Activated T-cell treated with anti-CD3 and anti-CD28 coated beads, Interleukin-2, amount 50 U/mL, for 72 hours (primary cell): ENCODE measurements at places on chromosomes 2 and 18.

DNA sequence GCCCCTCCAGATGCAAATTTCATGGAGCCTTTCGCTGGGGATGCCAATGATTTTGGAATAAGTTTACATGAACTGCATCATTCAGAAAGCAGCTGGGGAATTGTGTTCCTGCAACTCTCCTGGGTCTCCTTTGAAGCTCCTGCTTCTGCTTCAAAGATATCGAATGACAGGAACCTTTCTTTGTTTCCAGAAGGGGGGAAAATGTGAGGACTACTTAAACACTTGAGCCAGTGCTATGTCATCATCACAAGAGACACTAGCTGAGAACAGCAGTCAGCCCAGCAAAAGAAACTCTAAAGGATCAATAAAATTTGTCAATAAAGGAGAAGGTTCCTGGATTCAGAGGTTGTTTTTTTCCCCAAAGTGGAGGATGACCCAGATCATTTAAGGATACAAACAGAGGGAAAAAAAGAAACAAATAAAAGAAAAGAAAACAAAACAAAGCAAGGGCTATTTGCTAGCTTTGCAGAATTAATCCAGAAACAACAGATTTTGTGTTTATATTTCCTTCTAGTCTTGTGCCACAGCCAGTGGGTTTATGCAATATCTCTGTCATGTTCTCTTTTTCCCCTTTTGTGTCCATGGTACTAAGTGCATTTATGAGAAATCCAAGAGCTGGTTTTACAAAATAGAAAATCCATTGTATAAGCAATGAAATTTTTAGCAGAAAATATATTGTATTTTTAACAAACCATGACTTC, 463.7 kb downstream of the CDH2 start:
- no peak for DNase-seq
- no peaks in the 10 kb centered on the region for H3K4me1 ChIP-seq
- H3K4me3 ChIP-seq, result no peak overlapping the region
- peaks cover 2% of the 10 kb centered on the region for H3K36me3 ChIP-seq
- H3K27me3 ChIP-seq, result no peaks in the 10 kb centered on the region
- no peak overlapping the region for H3K27ac ChIP-seq

- no peak for DNase-seq
- no peaks in the 10 kb centered on the region for H3K4me1 ChIP-seq
- no peaks in the 10 kb centered on the region for H3K36me3 ChIP-seq
- no peak overlapping the region for H3K4me3 ChIP-seq
Observed at GRCh38 chr2:236912326-236913120, 173.2 kb upstream of the COPS8 start.

DNA sequence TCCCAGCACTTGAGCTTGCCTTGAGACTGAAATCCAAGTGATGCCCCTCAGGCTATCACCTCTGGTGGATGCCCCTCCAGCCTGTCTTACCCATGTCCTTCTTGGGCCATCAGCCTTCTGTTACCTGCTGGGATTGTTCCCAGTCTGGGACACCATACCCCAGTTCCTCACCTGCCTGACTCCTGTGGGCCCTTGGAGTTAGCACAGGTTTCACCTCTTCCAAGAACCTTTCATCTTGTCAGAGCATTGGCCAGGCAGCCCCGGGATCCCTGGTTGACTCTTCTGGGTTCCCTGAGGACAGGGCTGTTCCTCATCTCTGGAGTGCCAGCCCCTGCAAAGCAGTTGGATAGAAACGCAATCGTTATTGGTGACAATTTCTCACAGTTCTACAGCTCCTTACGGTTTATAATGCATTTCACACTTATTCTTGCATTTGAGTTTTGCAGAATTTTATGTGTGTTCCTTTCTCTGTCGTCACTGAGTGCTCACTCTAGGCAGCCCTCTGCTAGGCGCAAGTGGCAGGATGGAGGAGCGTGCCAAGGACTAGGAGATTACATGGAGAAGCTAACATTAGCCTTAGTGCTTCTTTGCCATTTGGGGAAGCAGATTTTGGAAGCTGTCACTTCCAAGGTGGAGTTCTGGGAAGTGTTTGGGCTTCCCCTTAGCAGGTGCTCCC, 139.7 kb downstream of the DDX1 start:
- no peak overlapping the region for H3K4me3 ChIP-seq
- H3K27me3 ChIP-seq, result peaks cover 4% of the 10 kb centered on the region
- no peak overlapping the region for H3K27ac ChIP-seq
- no peaks in the 10 kb centered on the region for H3K4me1 ChIP-seq
- H3K36me3 ChIP-seq, result no peaks in the 10 kb centered on the region

DNA sequence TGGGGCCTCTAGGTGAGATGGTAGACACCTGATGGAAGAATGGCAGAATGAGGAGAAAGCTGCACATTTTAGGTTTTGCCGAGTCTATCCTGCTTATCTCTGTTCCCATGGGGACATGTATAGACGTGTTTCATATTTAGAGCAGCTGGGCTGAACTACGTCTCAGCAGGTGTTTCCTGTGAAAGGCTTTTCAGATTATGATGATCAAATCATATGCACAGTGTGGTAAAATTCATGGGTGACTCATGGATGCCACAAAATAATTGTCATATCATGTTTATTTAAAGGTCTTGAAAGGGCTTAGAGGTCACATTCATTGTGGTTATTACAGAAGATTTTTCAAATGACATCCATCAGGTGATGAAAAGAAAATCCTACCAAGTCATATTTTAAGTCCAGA, 90.5 kb downstream of the ICOS start:
- H3K36me3 ChIP-seq, result no peaks in the 10 kb centered on the region
- peak overlapping the region; percentile 66 for H3K4me3 ChIP-seq
- DNase-seq, result no peak
- no peaks in the 10 kb centered on the region for H3K27me3 ChIP-seq

DNA sequence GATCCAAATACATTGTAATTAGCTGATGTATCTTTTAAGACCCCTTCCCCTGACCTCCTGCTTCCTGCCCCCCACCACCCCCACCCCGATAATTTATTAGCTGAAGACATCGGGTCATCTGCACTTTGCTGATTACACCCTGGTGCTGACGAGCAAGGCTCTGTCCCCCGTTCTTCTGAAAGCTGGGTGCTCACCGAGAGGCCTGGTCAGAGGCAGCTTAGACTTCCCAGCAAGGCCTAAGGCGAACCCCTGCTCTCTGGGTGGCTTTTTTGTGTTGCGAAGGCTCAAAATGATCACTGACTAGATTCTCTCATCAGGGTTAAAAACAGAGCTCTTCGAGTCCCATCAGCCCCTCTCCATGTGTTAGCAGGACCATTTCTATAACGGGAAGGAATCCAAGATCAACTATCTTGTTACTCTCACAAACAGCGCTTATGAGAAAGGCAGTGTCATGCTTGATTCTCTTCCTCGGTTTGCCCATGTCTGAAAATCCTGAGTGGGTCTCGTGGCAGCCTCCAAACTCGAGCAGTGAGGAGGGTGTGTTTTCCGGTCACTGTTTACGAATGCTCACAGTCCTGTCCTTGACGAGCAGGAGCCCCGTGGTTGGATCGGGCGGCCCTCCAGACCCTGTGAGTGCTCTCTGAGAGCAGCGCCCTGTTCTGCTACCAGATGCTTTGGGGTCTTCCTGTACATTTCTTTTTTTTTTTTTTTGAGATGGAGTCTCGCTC, 201.6 kb downstream of the HDAC4 start:
- DNase-seq, result no peak
- no peaks in the 10 kb centered on the region for H3K36me3 ChIP-seq
- H3K4me3 ChIP-seq, result no peak overlapping the region
- H3K27ac ChIP-seq, result no peak overlapping the region
- H3K4me1 ChIP-seq, result peaks cover 17% of the 10 kb centered on the region
- no peaks in the 10 kb centered on the region for H3K27me3 ChIP-seq

- no peak for DNase-seq
- H3K36me3 ChIP-seq, result no peaks in the 10 kb centered on the region
- H3K27me3 ChIP-seq, result peaks cover 6% of the 10 kb centered on the region
- H3K4me3 ChIP-seq, result no peak overlapping the region
- H3K27ac ChIP-seq, result no peak overlapping the region
Observed at GRCh38 chr18:28167835-28168349, 9.0 kb downstream of the CDH2 start.

GRCh38 chr2:146821836-146822316, 1023.0 kb upstream of the ACVR2A start:
- no peaks in the 10 kb centered on the region for H3K36me3 ChIP-seq
- H3K27ac ChIP-seq, result no peak overlapping the region
- H3K4me1 ChIP-seq, result no peaks in the 10 kb centered on the region
- no peak overlapping the region for H3K4me3 ChIP-seq

- no peaks in the 10 kb centered on the region for H3K27me3 ChIP-seq
- peaks cover 94% of the 10 kb centered on the region for H3K4me1 ChIP-seq
Observed at GRCh38 chr2:84858937-84859336, 21.9 kb downstream of the TRABD2A start.

GRCh38 chr2:29519338-29519925, 402.0 kb downstream of the ALK start:
- no peak for DNase-seq
- no peaks in the 10 kb centered on the region for H3K36me3 ChIP-seq
- no peak overlapping the region for H3K27ac ChIP-seq

DNA sequence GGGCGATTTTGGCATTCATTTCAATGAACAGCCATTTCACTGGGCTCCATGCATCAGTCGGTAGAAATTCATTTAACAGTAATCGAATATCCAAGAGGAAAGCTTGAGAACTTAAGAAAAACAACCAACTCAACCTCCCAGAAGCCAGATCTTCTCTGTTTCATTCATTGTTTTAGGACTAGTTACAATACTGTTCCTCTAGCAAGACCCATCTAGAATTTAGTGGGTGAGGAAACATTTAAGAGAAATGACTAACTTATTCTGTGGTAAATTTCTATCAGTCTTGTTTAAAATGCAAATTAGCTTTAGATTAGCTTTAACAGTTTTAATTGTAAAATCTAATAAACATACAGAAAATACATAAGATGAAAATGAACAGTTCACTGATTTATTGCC, 81.4 kb upstream of the SMAD7 start:
- peaks cover 21% of the 10 kb centered on the region for H3K4me1 ChIP-seq
- H3K36me3 ChIP-seq, result peaks cover 3% of the 10 kb centered on the region
- DNase-seq, result no peak
- no peak overlapping the region for H3K27ac ChIP-seq
- peak overlapping the region; percentile 50 for H3K4me3 ChIP-seq

GRCh38 chr2:237024255-237024654, 61.4 kb upstream of the COPS8 start:
- no peak overlapping the region for H3K27ac ChIP-seq
- H3K4me1 ChIP-seq, result no peaks in the 10 kb centered on the region
- H3K36me3 ChIP-seq, result no peaks in the 10 kb centered on the region
- DNase-seq, result no peak

DNA sequence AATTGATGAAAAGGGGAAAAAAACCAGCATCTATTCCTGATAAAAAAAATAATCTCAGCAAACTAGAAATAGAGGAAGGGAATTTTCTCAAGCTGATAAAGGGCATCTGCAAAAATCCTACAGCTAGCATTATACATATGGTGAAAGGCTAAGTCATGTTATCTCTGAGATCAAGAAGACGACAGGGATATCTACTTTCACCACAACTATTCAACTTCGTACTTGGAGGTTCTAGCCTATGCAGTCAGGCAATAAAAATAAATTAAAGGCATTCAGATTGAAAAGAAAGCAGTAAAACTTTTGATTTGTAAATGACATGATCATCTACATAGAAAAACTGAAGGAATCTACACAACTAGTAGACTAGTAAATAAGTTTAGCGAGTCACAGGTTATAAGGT, 58.2 kb downstream of the CAB39 start:
- no peaks in the 10 kb centered on the region for H3K27me3 ChIP-seq
- peak overlapping the region; percentile 62 for H3K4me3 ChIP-seq
- H3K4me1 ChIP-seq, result peaks cover 89% of the 10 kb centered on the region
- H3K36me3 ChIP-seq, result peaks cover 62% of the 10 kb centered on the region
- DNase-seq, result no peak
- peak overlapping the region; percentile 86 for H3K27ac ChIP-seq

DNA sequence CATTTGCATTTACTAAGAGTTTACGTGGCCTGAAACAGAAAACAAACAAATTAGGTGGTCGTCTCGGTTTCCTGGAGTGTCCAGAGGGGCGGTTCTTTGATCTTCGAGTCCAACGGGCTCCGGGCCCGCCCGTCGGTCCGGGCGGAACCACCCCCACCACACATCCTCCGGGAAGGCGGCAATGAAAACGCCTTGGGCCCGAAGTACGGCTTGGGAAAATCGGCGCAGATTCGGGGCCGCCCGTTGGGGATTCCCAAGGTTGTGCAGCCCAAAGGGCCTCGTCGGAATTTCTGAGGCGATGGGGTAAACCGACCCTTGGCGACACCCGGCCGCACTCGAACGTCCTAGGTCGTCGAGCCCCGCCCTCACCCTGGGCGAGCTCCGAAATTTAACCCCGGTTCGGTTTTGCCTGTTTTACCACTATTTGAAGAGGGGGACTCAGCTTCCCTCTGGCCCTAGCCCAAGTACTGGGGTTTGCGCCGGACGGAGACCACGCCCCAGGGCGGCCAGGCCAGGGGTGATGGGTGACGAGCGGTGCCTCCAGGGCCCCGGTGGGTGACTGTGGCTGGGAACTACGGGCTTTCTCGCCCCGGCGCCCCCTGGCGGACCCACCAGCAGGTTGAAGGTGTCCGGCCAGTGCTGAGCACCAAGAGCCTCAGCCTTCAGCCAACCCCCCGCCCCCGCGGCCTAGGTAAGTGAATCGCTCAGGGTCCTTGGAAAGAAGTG, 1.9 kb upstream of the CFAP53 start:
- no peaks in the 10 kb centered on the region for H3K27me3 ChIP-seq
- H3K4me1 ChIP-seq, result peaks cover 18% of the 10 kb centered on the region
- H3K4me3 ChIP-seq, result peak overlapping the region; percentile 81
- H3K36me3 ChIP-seq, result peaks cover 3% of the 10 kb centered on the region
- DNase-seq, result peak; percentile 90
- no peak overlapping the region for H3K27ac ChIP-seq

DNA sequence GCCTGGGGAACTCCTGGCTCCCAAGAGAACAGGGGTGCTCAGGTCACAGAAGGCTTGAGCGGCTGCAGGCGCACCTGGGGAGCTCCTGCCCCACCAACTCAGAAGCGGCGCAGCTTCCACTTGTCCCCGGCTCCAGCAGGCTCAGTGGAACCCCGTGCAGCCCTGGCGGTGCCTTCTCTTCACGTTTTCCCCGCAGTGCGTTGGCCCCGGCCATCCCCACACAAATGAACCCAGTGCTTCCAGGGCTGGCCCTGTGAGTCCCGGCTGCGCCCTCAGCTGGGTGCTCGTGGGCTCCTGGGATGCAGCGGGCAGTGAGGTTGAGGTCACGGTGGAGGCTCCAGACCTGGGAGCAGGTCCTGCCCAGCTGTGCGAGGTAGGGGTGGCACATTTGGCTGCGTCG, 17.9 kb upstream of the MBD2 start:
- H3K27me3 ChIP-seq, result no peaks in the 10 kb centered on the region
- H3K4me3 ChIP-seq, result no peak overlapping the region
- no peaks in the 10 kb centered on the region for H3K36me3 ChIP-seq
- no peak for DNase-seq
- H3K4me1 ChIP-seq, result peaks cover 14% of the 10 kb centered on the region

GRCh38 chr2:64262071-64262470, 117.9 kb upstream of the PELI1 start:
- H3K4me1 ChIP-seq, result peaks cover 9% of the 10 kb centered on the region
- no peak overlapping the region for H3K4me3 ChIP-seq
- no peak overlapping the region for H3K27ac ChIP-seq
- peaks cover 5% of the 10 kb centered on the region for H3K27me3 ChIP-seq
- no peaks in the 10 kb centered on the region for H3K36me3 ChIP-seq
